ENCODE measurements at places on chromosomes 13 and 19.

DNA sequence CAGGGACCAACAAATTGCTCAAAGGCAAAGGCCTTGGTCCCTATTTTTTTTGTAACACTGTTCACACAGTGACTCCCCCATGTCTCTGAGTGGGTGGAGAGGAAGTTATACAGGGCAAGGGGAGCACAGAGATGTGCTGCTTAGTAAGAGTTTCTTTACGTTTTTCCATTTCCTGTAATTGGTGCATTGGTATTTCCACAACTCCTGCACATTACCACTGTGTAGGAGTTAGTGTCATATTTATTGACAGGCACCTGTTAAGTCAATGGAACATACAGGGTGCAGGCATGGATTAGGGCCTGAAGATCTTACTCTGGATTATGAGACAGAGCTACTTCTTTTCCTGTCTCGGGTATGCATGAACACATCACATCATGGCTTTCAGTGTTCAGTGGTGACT is 45.2 kb downstream of the SOX21 start:
- no peak for DNase-seq

DNA sequence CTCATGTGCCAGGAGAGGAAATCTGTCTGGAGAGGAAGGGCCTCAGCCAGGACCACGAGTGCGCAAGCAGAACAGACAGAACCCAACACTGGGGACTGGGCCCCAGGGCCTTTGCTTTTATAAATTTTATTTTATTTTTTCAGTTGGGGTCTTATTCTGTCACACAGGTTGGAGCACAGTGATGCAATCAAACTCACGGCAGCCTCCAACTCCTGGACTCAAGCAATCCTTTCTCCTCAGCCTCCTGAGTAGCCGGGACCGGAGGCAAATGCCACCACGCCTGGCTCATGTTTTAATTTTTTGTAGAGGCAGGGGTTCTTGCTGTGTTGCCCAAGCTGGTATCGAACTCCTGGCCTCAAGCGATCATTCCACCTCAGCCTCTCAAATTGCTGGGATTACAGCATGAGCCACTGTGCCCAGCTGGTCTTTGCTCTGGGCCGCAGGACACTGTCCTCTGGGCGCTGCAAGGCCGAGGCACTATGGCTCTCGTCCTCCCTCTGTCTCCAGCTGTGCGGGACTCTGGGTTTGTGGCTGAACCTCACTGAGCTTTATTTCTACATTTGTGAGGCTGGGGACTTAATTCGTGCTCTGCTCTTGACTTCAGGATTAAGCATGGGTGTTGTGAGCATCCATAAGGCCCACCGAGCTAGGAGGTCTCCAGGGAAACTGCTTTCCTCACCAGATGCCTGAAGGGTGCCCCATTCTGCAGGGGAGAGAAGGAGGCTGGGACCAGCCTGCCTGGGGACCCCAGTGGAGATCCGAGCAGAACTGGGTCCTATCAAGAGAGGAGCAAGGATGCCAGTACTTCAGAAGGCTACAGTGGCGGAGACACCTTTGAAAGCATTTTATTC is 144.2 kb upstream of the VSTM2B start:
- no peak for DNase-seq

DNA sequence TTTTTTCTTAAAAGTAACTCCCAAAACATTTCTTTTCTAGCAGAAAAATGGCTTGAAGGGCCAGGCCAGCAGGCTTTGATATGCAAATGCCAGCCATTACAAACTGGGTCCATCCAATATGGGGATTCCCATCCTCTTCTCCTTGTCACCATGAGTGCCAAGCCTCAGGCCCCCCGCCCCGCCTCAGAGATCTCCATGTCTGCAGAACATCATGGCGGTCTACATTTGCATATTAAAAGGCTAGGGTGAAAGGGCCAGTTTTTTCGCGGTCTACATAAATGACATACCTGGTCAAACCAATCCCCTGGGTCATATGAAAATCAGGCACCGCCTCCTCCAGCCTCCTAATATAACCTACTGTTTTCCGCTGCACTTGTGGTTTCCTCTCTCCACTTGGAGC is 1327.6 kb downstream of the UQCRFS1 start:
- DNase-seq: no peak

- DNase-seq: no peak
These were observed 207.2 kb downstream of the SPRY2 start for GRCh38 chr13:80133631-80134261.

- no peak for DNase-seq
These were observed 102.0 kb downstream of the ATP11A start for GRCh38 chr13:112791663-112792440.

- no peak for DNase-seq
These were observed 12.8 kb downstream of the MEDAG start for GRCh38 chr13:30918662-30919405.

- no peak for DNase-seq
These were observed 6.6 kb upstream of the ISYNA1 start for GRCh38 chr19:18444513-18444912.

DNA sequence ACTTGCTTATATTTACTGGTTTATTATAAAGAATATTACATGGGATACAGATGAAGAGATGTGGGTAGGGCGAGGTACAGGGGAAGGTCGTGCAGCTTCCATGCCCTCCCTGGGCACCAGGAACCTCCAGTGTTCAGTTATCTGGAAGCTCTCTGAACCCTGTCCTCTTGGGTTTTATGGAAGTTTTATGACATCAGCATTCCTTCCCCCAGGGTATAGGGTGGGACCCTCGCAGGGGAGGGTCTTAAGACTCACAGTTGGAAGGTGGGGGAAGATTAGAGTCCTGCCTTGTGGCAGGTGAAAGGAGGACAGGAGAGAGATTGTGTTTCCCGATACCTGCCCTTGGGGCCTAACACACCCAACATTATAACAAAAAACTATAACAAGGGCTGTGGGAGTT is 71.8 kb upstream of the NPAS1 start:
- no peak for DNase-seq

DNA sequence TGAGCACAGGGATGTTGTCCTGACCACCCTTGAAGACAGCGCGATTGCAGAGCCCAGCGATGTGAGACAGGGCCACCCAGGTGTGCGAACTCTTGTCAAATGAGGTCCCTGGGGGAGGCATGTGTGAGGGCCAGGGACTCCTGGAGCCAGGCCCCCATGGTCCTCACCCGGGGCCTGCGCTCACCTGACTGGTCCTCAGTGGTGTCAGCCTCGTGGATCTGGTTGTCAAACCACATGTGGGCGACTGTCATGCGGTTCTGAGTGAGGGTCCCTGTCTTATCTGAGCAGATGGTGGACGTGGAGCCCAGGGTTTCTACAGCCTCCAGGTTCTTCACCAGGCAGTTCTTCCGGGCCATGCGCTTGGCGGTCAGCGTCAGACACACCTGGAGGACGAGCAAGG is 12.3 kb downstream of the ATP1A3 start:
- no peak for DNase-seq

DNA sequence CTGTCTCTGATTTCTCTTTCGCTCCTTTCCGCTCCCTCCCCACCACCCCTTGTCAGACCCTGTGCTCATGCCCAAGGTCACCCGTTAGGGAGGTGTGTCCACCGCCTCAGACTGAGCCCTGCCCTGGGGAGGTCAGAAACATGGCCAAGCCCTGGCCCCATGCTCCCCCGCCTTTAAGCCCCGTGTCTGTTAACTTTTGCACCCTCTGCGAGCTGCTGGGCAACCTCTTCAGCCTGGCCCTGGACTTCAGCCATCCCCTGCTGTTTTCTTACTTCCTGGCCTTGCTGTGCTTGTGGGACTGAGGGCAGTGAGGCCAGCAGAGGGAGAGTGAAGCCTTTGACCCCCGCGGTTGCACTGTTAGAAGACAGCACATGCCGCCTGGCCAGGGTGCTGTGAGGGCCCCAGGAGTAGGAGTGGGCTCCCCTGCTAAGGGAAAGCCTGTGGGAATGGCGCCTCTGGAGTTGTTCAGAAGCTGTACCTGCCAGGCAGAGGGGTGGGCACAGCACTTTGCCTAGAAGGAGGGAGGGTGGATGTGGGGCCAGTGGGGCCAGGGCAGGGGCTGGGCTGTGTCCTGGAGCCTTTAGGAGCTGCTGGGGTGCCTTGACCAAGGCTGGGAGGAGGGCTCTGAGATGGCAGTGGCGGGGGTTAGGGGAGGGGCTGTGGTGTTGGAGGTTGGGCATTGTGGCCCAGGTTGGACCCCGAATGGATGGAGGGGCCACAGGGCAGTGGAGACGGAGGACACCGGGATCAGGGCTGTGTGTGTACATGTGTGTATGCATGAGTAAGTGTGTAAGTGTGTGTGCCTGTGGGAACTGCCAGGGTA is 7.9 kb downstream of the UPF1 start:
- peak; percentile 11 for DNase-seq

DNA sequence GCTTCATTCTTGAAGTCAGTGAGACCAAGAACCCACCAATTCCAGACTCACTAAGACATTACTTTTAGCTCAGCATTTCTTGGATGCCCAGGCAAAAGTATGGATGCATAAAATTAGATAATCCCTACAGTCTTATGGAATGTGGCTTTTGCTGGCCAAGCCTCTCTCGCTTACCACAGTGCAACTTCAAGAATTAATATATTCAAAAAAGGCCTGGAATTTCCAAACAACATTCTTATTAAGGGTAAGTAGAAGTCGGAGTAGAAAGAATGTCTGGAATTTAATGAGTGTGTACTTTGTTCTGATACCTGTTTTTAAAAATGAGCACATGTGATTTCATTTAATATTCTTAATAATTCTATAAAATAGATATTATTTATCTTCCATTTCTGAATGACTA is 302.4 kb upstream of the TMTC4 start:
- DNase-seq: no peak

- no peak for DNase-seq
These were observed 485.7 kb downstream of the FOXO1 start for GRCh38 chr13:40180776-40181175.

GRCh38 chr19:18502638-18503294 is 19.1 kb downstream of the ELL start:
- no peak for DNase-seq

GRCh38 chr19:46821512-46822409 is 28.9 kb downstream of the AP2S1 start:
- DNase-seq: no peak

GRCh38 chr13:19781526-19781925 is 1.2 kb downstream of the PSPC1 start:
- no peak for DNase-seq

GRCh38 chr13:98439896-98440295 is 137.0 kb downstream of the STK24 start:
- DNase-seq: no peak

- DNase-seq: no peak
These were observed 52.5 kb upstream of the GAS6 start for GRCh38 chr13:113916330-113916815.

GRCh38 chr13:24610956-24611355 is 69.3 kb upstream of the ATP12A start:
- no peak for DNase-seq

DNA sequence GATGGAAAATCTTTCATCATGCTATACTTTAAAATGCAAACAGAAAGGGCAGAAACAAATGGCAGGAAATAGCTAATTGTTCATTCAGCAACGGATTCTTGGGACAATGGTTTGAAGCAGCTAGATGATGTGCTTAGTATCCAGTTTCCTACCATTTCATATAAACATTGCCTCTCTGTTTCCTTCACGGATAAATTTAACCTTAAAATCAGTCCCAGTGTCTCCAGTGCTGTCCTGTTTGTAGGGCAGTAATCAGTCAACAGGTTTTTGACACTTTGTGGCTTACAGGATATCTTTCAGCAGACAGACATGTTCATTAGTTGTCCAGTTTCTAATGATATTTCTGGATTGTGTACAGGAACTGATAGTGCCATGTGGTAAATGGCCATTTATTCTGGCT is 24.7 kb upstream of the RB1 start:
- no peak for DNase-seq

DNA sequence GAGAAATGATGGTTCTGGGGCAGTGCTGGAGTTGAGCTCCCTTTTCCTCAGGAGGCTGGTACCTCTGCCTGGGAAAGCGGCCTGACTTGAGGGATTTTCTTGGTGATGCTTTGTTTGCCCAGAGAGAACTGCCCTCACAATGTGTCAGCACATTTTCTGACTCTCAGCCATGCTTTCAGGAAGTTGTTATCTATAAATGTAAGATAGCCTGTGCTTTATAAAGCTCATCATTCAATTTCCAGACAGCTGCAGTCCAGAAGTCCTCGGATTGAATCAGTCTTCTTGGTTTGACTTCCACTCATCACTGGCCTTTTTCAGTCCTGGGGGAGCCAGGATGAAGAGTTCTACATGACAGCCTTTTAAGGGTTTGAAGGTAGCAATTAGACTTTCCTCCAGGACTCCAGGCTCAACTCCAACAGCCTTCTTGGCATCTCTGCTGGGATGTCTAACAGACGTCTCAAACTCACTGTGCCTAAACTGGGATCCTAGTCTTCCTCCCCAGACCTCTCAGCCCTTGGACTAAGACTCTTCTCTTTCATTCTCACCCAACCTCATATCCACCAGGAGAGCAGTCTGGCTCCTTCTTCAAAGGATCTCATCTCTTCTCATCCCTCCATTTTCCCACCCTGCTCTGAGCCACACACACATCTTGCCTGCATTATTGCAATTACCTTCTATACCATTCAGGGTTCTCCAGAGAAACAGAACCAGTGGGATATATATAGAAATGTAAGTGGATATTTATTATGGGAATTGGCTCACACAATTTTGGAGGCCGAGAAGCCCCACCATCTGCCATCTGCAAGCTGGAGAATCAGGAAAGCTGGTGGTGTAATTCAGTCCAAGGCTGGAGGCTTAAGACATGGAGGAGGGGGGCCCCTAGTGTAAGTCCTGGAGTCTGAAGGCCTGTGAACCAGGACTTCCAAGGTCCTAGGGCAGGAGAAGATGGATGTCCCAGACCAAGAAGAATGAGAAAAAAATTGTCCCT is 13.1 kb downstream of the ERICH6B start:
- no peak for DNase-seq

All from GM12891 (cell line).